ENCODE measurements at places on chromosomes 11 and 22.

GRCh38 chr22:40759294-40759840, 59.8 kb downstream of the SLC25A17 start:
- no peak for DNase-seq

DNA sequence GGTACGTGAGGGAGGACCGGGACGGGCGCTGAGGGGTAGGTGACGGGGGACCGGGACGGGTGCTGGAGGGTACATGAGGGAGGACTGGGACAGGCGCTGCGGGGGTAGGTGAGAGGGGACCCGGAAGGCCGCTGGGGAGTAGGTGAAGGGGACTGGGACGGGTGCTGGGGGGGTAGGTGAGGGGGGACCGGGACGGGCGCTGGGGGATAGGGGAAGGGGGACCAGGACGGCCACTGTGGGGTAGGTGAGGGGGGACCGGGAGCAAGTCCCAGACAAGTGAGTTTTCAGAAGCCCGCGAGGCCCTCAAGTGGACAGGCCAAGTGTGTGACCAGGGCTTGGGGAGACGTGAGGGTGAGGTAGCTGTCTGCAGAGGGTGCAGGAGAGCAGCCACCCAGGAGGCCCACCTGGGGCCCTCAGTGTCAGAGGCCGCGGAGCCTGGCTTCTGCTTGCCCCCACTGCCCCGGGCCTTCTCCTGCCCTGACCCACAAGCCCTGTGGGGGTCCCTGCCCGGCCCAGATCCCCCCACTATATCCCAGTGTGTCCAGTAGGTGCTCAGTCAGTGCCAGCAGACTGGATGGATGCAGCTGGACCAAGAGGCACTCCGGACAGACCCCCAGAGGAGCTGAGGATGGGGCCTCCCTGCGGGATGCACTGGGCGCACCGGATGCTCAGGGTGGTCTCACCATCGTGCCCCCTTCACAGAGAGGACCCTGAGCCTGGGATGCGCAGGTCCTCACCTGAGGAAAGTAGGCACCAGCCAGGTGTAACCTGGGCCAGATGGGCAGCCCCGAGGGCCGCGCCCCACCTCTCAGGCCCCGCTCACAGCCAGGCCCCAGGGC, 44.2 kb upstream of the TH start:
- no peak for DNase-seq

DNA sequence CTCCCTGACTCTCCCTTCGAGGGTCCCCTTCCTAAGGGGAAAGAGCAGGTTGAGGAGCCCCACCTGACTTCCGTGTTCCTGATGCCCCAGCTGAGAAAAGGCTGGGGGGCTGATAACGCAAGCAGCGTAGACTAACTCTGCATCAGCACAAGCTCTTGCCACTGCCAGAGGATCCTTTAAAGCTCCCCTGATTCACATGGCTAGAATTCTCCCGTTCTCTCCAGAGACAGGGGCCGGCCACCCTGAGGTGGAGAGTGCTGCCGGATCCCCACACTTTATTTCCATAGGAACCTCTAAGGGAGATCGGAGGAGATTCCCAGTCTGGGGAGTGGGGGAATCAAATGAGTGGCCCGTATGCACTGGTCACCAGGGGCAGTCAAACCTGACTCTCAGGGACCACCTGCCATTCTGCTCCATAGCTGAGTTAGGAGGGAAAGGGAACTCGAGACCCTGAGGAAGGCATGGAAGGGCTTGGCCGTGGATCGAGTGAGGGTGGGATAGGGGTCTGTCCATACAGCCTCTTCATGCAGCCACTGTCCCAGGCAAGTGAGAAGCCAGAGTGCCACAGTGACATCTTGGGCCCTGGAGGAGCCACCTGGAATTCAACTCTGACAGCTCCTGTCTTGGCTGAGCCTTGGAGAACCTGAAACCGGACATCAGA, 1.4 kb upstream of the VSIG10L2 start:
- no peak for DNase-seq

DNA sequence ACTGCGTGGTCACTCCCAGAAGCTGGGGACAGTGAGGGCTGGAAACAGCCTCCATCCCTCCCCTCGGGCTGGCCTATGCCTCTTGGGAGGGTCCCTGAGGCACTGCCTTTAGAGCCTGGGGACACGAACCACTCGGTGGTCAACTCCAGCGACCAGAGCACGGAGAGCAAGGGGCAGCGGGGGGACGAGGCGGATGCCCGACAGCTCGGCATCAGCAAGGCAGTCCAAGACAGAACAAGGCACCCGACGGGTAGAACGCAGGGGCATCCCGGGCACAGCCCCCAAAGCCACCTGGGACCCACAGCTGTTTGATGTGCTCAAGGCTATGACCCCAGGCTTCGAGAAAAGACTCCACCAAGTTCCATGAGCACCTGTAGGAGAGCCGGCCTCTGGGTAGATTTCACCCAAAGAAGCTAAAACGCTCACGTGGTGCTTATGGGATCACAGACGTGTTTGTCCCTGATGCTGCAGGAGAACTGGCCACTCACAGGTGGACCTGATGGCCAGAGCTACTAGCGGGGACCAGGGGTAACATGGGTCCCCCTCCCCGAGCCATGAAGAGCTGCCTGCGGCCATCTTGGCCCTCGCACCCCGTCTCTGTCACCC, 510 bp upstream of the LSP1 start:
- DNase-seq: no peak

- no peak for DNase-seq
These were observed 51.9 kb downstream of the SPATA19 start for GRCh38 chr11:133793271-133794035.

GRCh38 chr22:43001271-43002201, 13.4 kb downstream of the PACSIN2 start:
- DNase-seq: no peak

- no peak for DNase-seq
These were observed 14.8 kb downstream of the PSMD13 start for GRCh38 chr11:251550-251949.

GRCh38 chr11:74675761-74676160, 55.5 kb downstream of the CHRDL2 start:
- DNase-seq: no peak

DNA sequence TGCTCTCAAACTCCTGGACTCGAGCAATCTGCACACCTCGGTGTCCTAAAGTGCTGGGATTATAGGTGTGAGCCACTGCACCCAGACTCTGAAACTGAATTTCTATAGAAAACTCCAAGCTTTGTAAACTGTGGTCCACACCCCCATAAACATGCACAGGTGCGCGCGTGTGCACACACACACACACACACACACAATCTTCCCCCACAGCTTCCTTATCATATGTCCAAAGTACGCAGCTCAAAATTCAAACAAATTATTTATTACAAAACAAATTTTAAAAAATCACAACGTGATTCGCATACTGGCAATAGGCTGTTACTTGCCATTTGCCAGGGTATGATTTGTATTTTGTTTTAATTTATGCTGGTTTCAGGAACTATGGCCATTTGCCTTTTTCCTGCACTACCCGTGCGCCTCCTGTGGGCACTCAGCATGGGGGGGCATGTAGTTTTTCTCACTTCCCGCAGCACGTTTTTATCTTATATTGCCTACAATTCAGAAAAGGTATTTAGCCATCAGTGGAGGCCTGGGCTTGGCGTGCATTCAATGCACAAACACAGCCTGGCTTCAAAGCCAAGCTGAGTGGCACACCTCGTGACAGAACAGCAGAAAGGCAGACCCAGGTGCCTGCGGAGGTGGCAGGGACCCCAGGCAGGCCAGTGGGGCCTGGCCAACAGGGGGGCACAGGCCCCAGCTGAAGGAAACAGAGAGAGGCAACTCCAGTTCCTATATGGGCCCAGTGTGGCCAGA, 10.8 kb upstream of the SNX32 start:
- no peak for DNase-seq

DNA sequence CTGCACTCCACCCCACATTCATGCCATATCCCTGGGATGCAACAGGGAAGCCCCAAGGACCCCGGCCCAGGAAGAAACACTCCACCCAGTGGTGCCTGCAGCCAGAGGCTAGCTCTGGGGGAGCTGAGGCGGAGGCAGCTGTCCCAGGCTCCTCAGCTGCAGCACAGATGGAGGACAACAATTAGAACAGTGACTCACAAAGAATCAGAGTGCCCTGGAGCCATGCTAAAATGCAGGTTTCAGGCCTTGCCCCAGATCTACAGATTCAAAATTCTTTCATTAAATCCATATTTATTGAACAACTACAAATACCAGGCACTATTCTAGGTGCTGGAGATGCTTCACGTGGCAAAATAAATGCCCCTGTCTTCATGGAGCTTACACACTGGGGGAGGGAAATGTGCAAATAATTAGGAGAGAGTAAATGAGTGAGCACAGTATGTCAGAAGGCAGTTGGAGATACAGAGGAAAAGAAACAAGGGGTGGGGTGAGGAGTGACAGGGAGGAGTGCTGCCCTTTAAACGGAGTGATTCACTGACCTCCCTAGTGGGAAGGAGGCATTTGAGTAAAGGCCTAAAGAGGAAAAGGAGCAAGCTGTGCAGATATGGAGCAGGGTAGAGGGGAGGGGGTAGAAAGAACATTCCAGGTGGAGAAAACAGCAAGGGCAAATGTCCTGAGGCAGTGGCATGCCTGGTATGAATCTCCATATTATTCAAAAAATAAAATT, 73.3 kb upstream of the CSNK2A3 start:
- no peak for DNase-seq

GRCh38 chr11:99098751-99099150, 78.0 kb downstream of the CNTN5 start:
- DNase-seq: no peak
